ENCODE measurements at places on chromosomes 11 and 22.
A peak's percentile ranks its signal among the peaks of the same experiment; 100 is the strongest.

GRCh38 chr11:34654483-34655334 lies 33.8 kb downstream of the EHF start:
- DNase-seq: no peak

DNA sequence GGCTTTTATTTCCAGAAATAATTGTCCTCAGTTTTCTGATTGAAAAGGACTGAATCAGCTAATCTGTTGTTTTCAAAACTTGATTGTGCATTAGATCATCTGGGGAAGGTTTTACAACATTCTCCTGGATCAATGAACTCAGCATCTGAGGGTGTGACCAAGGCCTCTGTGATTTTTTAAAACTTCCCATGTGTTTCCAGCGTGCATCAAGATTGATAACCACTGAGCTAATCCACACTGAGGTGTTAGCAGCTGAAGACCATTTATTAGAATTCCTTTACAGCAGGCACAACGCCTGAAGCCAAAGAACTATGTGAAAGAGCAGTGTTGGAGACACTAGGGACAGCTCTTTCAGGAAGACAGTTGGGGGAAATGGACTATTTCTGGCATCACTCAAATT lies 10.2 kb downstream of the VSTM5 start:
- DNase-seq: no peak

GRCh38 chr11:90274362-90274761 lies 51.5 kb upstream of the CHORDC1 start:
- no peak for DNase-seq

- no peak for DNase-seq
These were observed 16.9 kb upstream of the SPTY2D1 start for GRCh38 chr11:18650859-18651557.

DNA sequence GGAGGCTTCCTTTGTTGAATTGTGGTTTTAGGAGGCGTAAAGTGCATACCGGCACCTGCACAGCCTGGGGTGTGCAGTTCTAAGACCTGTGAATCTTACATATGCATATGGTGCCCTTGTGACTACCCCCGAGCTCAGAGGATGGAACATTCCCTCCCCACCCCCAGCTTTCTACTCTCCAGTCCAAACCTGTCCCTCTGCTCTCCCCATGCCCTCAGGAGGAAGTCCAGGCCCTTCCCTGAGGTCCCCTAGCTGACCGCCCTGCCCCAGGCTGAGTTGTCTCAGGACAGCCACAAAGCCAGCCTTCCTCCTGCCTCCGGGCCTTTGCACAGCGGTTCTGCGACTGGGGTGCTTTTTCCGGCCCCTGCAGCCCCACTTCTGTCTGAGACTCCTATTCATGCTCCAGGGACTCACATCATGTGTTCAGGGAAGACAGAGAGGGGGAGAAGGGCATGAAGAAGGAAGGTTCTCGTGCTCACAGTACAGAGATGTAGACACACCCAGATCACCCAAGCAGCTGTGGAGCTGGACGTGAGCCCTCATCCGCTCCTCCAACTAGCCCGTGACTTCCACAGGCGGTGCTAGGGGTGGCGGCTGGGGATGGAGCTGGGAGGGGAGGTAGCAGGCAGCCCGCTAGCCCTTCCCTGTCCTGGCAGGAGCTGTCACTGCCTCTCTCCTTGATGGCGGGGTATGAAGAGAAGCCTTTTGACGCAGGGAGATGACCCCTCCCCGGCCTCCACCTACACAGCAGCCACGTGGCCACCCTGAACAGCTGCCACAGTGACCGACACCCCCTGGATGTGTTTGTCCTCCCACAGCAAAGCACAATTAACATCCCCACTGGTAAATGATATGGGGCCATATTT lies 50.8 kb downstream of the FLRT1 start:
- no peak for DNase-seq

DNA sequence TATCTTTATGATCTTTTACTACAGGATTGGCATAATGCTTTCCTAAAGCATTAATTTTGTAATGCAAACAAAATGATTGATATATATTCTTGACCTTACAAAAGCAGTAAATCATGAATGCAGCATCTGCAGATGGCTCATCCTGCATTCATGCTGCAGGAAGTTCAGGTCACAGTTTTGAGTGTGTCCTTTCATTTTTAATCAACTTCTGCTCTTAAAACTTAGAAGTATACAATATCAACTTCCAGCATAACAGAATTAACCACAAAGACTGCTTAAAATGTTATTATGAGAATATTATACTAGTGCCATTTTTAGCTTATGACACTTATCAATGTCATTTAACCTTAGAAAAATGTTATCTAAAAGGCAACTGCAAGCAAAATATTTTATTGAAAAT lies 54.0 kb downstream of the SLC36A4 start:
- no peak for DNase-seq

- DNase-seq: no peak
These were observed 45.1 kb upstream of the PAX6 start for GRCh38 chr11:31856248-31856647.

DNA sequence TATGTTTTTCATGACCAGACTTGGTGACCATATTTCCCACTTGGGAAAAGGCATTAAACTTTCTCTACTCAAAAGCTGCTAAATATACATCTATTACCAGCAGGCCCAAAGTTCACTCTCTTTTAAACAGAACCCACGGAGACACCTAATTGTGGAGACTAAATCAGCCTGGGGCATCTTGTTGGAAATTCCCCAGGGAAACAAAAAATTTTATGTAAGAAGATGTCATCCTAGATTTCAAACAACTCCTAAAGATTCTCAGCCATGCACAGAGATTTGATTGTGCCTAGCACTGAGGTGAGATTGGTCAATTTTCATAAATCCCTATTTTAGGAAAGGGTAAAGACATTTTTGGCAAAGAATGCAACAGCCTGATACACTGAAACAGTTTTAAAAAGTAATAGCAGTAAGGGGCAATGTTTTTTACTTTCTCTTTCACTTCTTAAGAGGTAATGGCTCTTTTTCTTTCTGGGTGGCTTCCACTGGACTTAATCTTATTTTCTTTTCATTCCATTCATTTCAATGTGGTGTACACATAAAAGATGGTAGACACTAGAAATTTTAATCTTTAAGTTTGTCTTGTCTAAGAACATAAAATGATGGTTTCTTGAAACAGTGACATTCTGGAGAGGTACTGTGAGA lies 9.6 kb downstream of the OR52N2 start:
- no peak for DNase-seq

- DNase-seq: no peak
These were observed 53.3 kb downstream of the SCN3B start for GRCh38 chr11:123601136-123601535.

DNA sequence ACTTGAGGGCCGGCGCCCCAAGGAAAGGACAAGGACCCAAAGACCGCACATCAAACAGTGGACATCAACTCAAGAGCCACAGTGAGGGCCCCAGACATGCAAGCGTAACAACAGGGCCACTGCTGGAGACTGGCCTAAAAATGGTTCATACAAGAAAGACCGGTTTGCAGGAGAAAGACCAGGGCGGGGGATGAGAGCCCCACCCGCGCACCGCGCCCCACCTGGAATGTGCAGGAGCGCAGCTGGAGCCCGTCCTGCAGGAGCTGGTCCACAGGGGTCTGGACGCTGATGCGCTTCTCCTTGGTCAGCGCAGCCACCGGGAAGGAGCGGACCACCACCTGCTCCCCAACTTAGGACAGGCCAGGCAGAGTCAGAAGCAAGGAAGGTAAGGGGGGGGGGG lies 13.9 kb downstream of the SBF1 start:
- DNase-seq: no peak

DNA sequence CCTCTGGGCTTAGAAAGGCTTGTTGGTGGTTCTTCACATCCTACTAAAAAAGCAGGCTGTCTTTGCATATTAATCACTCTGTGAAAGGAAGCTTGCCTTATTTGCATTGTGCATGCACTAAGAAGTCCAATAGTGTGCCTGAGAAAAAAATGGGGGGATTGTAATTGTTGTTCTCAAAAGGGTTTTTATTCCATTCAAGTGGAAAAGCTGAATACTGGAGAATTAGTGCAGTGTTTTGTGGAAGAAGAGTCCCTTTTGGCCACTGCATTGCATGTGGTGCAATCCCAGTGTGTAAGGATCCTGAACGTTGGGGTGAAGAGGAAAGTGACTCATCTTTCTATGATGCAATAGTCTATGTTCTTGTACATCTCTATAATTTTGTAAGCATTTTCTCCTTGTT lies 16.5 kb downstream of the NCAM1 start:
- no peak for DNase-seq

DNA sequence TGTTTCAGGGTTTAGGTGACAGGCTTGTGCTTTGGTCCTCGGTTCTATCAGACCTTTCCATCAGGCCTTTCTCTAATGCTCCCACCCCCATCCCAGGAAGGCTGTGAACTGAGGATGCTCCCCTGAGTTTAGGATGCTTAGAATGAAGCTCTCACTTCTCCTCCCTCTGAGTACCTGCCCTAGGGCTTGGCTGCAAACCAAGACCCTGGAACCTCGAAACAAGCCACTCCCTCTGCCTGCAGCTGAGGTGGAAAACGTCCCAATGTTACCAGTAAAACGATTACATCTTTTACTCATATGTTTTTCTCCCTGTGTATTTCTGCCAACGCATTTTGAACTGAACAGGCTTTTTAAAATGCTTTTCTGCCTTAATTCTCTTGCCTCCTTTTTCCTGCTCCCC lies 54.5 kb upstream of the BMAL1 start:
- no peak for DNase-seq

DNA sequence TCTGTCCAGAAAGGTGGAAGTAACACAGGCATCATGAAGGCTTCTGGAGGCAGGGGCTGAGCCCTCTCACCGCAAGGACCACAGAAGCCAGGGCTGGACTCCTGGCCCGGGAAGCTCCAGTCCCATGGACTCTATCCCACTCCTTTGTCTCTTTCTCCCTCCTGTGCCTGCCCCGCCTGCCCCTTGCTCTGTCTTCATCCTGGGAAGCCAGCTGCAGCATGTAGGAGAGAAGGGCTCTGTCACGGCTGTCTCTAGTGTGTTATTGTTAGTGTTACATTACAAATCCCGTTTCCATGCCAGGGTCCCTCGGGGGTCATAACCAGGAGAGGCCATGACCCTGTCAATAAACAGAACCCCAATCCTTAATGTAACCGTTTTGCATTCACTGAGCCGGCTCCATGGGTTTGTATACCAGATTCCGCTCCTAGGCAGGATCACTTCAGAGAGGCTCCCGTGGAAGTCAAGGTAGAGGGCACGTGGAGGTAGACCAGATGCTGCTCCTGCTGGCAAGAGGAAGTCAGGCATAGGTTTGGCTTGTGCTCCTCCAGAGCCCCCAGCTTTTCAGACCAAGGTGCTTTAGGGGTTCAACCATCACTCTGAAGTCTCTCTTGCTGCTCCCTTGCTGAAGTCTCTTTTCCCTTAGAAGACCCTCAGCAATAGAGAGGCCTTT lies 293.2 kb downstream of the ETS1 start:
- DNase-seq: no peak

GRCh38 chr11:130088217-130088616 lies 18.5 kb downstream of the APLP2 start:
- no peak for DNase-seq

GRCh38 chr22:31448382-31448781 lies 41.3 kb downstream of the EIF4ENIF1 start:
- no peak for DNase-seq

DNA sequence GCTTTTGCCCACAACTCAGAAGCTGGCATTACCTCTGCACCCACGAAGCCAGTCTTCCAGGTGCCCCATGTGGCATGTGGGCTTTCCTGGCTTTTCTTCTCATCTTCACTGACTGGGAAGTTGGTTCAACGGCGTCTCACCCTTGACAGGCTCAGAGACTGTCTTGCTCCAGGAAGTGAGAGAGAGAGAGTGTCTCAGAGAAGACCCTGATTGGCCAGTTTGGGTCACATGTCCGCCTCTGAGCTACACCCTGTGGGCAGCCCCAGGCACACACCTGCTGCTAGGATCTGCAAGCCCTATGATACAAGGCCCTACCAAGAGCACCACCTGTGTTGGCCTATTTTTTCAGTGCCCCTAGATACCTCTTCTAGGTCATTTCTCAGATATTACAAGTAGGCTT lies 39.0 kb downstream of the RTL6 start:
- DNase-seq: no peak

GRCh38 chr11:12009617-12010321 lies 1.3 kb upstream of the DKK3 start:
- no peak for DNase-seq

GRCh38 chr11:80330264-80330663 lies 889.4 kb upstream of the TENM4 start:
- no peak for DNase-seq

DNA sequence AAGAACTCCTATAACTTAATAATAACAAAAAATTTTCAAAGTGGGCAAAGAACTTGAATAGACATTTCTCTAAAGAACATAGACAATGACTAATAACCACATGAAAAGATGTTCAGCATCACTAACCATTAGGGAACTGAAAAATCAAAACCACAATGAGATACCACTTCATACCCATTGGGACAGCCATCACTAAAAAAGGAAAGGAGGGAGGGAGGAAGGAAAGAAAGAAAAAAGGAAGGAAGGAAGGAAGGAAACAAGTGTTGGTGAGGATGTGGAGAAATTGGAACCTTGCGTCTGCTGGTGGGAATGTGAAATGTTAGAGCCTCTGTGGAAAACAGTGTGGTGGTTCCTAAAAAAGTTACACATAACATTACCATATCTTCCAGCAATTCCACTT lies 55.8 kb downstream of the MS4A13 start:
- no peak for DNase-seq

- DNase-seq: no peak
These were observed 20.1 kb downstream of the DGCR6L start for GRCh38 chr22:20299746-20300136.

GRCh38 chr11:121464352-121464946 lies 11.7 kb upstream of the SORL1-AS1 start:
- peak; percentile 58 for DNase-seq

DNA sequence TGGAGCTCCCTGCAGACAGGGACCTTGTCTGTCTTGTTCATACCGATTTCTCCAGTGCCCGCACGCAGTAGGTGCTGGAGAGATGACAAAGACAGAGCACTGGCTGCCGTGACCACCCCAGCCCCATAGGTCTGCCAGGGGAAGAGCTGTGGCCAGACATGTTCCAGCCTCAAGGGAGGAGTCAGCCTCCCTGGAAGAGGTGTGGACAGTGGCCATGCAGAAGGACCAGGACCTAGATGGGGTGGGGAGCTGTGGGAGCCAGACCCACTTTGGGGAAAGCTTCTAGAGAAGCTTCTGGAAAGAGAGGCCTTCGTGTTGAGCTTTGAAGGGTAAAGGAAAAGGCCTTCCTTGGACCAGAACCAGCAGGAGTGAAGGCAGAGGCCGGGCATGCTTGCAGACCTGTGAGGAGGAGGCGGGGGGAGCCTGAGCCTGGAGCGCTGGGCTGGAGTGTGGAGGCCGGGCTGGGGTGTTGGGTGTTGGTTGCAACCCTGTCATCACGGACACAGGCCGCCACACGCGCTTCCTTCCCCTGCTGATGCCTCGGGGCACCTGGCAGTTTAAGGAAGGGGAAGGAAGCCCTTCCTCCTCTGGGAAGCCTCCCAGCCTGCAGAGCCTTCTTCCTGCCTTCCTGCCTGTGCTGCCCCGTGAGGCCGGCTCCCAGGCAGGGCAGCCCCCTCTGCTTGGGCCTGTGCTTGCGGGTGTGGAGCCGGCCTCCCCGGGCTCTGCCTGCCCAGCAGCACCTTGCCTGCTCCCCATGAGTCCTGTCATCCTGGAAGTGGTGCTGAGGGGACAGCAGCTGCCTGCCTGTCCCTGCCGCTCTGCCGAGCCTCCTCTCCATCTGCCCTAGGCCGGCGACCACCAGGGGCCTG lies 12.3 kb downstream of the RELT start:
- DNase-seq: no peak

- DNase-seq: no peak
These were observed 72.6 kb downstream of the DEPDC5 start for GRCh38 chr22:31826443-31826842.

GRCh38 chr22:32245042-32245441 lies 10.1 kb downstream of the SLC5A4 start:
- DNase-seq: no peak
